ENCODE measurements at places on chromosomes 1 and 21.

GRCh38 chr1:39826583-39826982, 37.9 kb upstream of the BMP8B start:
- no peak for DNase-seq

DNA sequence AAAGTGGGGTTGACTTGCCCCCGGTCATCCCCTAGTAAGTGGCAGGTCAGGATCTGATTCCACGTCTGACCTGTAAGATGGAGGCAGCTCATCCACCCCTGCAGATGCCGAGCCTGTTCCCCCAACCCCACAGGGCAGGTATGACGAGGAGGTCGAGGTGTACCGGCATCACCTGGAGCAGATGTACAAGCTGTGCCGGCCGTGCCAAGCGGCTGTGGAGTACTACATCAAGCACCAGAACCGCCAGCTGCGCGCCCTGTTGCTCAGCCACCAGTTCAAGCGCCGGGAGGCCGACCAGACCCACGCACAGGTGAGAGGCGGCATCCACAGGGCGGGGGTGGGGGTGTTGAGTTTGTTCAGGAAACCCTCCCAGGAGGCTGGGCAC, 9.6 kb downstream of the TMEM201 start:
- DNase-seq = no peak

DNA sequence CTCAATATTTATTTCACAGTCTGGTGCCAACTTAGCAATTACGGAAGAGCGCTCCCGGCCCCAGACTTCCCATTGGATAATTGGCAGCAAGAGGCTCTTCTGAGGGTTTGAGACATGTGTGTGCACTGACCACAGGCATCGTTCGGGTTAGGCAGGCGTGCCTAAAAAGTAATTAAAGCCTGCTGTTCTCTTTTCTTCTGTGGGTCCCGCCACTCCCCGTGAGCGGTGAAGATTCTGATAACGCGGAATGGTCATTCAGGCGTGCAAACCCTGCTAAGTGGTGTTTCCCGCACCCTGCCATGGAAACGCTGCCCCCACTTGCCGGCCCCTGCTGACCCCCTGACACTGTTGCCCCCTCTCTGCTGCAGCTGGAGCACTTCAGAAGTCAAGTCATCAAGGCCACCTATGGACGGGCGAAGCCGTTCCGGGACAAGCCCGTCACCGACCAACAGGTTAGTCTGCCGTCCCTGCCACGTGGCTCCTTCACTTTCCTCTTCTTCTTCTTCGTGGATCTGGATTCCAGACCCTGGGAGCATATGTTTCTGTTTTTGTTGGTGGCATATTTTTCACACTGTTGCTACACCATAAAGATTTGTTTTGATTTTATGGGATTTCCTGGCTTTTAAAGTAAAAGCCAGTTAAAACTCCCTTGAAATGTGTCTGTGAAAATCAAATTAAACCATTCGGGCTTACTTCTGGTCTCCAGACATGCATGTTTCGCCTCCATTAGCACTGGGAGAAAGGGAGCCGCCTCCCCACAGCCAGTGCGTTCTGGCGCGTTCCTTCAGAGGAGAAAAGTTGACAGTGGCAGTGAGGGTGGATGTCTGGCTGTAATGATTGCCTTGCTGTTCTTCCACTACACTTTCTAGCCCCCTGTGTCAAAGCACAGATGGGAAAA, 79.9 kb downstream of the FHAD1 start:
- DNase-seq = peak; percentile 88

DNA sequence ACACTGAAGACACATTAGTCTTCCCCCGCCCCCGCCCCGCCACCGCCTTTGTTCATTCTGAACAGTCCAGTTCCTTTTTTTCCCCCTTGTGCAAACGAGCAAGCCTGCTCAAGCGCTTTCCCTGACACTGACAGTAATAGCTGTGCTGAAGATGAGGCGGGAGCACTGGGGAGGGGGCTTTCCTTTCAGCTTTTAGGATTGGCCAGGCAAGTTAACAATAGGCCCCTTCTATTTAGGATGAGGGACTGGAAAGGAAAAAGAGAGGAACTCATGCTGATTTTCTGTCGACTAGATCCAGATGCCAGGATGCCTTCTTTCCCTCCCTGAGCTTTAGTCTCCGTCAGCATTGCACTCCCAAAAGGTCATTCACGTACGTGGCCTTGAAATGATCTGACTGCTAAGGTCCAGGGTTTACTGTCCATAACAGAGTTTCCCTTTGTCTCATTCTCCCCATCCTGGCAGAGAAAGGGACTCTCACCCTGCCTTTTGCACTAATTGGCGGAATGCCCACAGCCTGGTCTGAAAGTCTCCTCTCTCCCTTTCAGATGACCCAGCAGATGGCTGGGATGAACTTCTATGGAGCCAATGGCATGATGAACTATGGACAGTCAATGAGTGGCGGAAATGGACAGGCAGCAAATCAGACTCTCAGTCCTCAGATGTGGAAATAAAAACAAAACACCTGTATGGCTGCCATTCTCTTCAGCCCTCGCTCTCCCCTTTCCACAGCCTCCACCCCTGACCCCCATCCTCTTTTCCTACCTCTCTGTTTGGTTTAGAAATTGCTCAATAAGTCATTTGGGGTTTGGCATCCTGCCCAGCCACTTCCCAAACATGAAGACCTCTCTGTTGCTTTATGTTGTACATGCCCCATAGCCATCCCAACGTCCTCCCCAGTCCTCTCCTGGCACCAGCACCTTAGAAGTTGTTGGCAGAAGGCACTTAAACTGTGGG, 28.6 kb upstream of the ZFP69B start:
- no peak for DNase-seq

- no peak for DNase-seq
Observed at GRCh38 chr21:38067086-38067739, 151.0 kb upstream of the KCNJ6 start.

DNA sequence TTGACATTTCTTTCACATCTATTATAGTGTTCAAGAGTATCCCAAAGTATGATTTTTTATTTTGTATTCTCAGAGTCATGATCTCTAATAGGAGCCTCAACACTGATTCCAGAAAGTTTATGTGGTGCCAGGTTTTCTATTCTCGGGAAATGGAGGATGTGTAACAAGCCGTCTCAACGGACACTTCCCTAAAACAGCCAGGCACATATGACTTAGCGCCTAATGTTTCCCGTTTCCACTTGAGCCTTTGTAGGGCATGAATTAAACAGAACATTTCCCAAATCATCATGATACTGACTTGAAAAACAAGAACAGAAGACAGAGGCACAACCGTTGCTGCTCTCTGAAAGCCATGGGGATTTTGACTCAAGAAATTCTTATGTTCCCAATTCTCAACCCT, 8.0 kb downstream of the CYYR1 start:
- no peak for DNase-seq

- no peak for DNase-seq
Observed at GRCh38 chr1:216258386-216258785, 164.9 kb downstream of the USH2A start.

DNA sequence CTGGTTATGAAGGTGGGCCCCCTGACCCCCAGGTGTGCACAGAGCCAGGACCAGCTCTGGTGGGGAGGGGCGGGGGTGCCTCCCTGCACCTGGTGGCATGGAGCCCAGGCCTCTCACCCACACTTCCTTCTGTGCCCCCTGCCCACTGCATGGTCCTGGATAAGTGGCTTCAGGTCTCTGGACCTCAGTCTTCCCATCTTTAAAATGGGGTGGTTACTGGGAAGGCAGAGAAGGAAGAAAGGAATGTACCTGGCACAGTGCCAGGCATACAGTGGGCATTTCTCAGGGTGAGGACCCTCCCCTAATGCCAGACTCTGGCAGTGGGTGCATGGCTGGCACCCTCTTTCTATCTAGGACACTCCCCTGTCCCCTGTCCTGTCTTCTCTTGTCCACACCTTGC, 7.5 kb downstream of the CLCNKA start:
- no peak for DNase-seq

- DNase-seq = no peak
Observed at GRCh38 chr1:76170084-76170483, 95.5 kb downstream of the ST6GALNAC3 start.

- no peak for DNase-seq
Observed at GRCh38 chr1:226810681-226811080, 59.7 kb upstream of the PSEN2 start.

DNA sequence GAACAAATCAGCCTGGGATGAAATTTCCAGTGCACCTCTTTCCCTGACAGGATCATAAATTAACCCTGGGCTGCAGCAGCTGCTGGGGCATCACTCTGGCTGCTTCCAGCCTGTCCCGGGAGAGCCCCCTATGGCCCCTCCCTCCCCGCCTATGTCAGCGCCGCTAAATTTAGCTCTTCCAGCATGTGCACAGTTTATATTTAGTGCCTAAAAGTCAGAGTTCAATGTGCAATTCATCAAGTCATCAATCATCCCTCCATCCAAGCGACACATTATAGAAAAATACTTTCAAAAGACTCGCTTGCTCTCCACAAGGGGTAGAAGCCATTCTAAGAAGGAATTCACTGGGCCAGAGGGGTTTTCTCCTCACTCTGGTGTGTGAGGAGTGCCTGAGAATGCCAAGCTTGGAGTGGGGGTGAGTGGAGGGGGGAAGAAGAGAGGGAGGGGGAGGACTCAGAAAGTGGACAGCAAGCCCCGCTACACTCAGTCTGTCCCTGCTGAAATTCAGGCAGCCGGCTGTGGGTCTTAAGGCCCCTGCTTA, 37.4 kb downstream of the XCL1 start:
- DNase-seq = no peak

GRCh38 chr1:155424091-155424490, 103.4 kb downstream of the RUSC1 start:
- no peak for DNase-seq

- DNase-seq = no peak
Observed at GRCh38 chr21:20404915-20405314, 593.3 kb upstream of the NCAM2 start.

- no peak for DNase-seq
Observed at GRCh38 chr1:63721531-63722189, 52.2 kb upstream of the ROR1 start.

DNA sequence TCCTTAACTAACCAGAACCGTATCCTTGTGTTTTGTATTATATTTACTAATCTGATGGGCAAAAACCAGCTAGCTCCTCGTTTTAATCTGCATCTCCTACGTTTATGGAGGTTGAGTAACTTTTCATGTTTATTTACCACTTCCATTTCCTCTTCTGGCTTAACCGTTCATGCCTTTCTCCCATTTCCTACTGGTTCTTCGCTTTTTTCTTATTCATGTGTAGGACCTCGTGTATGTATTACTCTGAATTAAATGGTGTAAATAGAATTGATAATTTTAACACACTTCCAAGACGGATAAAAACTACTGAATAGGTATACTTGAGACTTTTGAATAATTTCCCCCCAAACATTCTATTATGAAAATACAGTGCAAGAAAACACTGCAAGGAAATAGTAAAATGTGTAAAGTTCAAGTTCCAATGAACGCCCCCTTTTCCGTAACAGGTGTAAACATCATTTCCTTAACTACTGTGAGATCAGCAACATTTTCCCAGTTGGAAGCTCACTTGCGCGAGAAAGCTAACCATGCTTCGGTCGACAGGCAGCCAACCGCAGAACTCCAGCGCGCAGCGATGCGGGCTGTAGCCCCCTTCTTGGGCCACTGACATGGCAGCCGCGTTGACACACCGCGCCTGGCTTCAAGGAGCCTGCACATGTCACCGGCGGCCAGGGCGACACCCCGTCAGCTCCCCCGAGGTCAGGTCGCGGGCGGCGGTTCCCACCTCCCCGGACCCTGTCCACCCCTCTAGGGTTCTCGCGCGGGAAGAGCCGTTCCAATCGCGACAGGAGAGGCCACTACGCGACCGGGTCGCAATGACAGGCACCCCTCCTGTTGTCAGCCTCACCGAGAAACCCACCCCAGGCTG, 816 bp downstream of the EDEM3 start:
- DNase-seq = no peak

DNA sequence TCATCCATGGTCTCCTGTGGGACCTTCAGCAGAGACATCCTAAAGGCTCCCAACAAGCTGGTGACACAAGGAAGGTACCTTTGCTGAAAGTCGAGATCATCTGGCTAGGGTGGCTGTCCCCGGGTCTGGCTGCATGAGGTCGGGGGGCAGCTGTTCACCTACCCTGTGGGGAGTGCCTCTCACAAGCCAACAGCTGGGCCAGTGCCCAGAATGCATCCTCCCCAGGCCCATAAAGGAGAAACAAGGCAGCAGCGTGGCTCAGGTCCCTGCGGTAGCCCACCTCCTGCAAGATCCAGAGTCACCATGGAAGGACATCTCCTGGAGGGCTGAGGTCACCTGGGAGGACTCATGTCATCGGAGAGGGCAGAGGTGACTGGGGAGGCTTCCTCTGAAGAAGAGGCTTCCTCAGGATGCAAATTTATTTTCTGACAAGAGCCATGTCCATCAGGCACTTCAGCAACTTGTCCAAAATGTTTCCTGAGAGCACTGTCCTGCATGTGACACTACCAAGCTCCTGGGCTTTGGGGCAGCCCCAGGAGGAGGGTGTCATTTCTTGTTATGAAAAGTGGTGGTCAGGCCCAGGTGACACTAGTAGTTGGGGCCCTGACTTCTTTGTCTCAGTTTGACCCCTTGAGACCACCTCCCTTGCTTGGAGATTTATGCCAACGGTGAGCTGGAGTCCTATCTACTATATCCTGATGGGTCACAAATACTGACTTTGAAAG, 6.7 kb upstream of the SMYD3 start:
- no peak for DNase-seq

GRCh38 chr1:60402816-60403215, 329.2 kb upstream of the C1orf87 start:
- no peak for DNase-seq

GRCh38 chr1:42732126-42732680, 7.8 kb downstream of the CLDN19 start:
- DNase-seq = no peak

- no peak for DNase-seq
Observed at GRCh38 chr1:109243860-109244552, 5.3 kb upstream of the CELSR2 start.

DNA sequence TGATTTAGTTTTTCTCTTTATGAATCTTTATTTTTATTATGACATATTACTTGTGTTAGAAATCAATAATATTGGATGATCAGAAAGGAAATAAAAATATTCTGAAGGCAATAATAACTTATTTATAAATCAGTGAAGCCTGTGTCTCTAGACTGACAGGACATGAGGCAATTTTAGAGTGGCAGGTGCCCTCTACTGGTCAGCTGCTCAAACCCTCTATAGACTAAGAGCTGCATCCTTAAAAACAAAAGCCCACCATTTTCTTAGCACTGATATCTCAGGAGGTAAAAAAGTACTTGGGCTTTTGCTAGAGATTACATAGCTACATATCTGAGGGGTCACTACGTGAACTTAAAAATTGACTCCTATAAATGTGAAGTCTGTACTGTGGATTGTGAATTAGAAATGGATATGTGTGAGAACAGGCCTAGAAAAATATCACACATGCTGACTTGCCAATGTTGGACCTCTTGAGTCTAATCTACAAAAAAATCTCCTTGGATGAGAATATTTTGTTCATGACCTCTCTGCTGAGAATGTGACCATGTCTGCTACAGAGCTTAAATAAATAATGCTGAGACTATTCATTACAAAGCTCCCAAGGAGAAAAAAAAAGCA, 597.9 kb upstream of the ADAMTS5 start:
- DNase-seq = peak; percentile 29

GRCh38 chr1:28518745-28519341, 13.0 kb downstream of the RCC1 start:
- no peak for DNase-seq
